RPMI8226 (cell line): ENCODE measurements at places on chromosomes 7 and 10.
A peak's percentile ranks its signal among the peaks of the same experiment; 100 is the strongest.

GRCh38 chr7:138875794-138876193 lies 77.8 kb upstream of the ATP6V0A4 start:
- no peak for DNase-seq

DNA sequence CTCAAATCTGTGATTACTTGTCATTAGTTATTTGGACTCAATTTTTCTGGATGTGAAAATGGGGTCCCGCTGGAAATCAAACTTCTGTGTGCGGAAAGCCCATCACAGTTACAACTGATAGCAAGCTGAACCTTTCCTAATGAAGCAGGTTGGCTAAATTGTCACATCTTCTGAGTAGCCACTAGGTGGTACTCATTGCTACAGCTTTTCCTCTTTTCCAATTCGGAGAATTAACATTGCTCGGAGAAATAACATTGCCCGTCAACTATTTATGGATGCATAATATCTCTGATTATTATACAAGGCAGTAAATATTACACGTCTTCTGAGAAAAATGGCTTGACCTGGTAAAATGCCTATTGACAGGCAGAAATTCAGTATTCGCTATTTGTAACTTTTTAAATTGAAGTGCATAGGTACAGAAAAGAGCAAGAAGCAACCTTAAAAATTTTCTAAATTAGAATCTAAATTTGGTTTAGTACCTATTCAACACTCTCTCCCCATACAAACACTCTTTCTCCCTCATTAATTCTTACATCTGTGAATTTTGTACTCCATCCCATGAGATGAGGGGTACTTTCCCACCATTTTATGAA lies 17.3 kb upstream of the BLOC1S2 start:
- peak; percentile 21 for DNase-seq

GRCh38 chr10:115975506-115975905 lies 297.5 kb downstream of the GFRA1 start:
- DNase-seq: no peak

DNA sequence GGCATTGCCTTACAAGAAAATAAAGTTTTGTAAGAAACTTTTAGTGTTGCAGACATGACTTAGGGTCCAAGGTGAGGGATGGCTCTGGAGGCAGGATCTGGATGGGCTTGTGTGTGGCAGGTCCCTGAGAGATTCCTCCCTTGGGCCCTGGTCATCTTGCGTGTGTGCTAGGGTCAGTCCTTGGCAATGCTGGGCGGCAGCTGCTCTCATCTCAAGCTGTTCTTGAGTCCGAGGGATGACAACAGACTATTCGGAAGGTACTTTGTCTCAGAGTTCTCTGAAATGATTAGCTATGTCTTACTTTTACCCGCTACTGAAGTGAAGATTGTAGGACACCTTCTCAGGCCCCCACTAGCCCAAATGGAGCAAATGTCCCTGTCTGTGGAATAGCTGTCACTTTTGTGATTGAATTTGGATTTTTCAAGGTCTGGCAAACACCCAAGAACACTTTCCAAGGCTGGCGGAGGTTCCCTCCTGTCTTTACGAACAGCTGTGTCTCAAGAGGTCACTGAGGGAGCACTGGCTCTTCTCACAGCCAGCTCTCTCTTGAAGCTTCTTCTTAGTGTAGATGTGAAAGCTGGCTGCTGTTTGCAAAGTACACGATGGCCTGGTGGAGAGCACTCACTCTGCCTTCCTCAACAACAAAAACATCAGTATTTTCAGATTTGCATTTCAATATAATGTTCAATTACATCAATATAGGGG lies 253.6 kb downstream of the STK31 start:
- DNase-seq: peak; percentile 38

- DNase-seq: no peak
Observed at GRCh38 chr7:7924303-7924702, 44.3 kb upstream of the GLCCI1 start.

DNA sequence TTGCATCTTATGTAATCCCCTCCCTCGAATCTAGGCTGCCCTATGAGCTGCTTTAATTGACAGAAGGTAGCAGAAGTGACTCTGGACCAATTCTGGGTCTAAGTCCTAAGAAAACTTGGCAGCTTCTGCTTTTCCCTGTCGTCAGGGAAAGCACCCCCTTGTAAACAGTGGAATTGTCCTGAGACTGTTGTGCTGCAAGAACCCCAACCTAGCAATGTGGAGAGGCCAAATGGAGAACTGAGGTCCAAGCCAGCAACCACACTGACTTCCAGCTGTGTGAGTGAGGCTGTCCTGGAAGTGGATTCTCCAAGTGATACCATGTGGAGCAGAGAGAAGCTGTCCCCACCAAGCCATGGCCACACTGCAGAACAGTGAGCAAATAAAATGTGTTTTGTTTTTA lies 75.5 kb downstream of the ARHGAP22 start:
- DNase-seq: no peak

DNA sequence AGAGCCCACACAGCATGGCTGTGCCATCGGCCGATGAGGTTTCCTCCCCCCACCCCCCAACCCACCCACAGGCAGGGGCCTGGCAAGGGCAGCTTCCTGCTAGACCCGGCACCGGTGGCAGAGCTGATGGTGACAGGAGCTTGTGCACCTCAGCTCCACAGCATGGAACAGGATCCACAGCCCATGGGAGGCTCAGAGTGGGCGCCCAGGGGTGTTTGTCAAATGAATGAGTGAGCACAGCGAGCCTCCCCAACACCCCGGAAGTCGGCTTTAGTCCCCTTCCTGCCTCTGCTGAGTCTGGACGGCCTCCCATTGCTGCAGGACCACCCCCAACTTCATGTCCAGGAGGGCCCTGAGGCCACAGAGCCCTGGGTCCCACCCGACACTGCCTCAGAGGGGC lies 68.9 kb downstream of the PDGFA start:
- no peak for DNase-seq

DNA sequence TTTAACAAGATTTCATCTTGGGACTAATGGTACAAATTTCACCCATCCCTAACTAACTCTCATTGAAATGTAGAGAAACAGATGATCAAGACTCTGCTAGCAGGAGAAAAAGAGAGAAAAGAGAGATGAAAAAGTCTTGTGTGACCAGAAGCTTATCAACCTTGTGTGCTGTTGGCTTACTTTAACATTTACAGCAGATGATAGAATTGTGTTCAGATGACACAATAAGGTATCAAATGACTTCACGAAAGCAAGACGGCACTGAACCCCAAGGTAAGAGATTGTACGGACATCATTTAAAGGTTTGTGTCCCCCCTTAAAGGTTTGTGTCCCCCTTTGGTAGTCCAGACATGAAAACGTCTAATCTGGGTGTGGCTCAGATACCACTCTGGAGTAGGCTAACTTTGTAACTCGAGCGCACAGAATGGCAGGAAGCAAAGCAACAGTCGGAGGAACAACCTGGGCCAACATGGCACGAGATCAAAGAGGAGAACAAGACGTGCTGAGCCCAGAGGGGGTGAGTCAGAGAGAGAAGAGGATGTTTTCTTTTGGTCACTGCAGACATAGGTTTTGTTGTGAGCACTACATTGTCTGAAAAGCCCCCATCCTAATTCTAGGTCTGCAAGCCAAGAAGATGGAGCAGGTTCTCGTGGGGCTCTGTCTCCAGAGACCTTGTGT lies 10.4 kb upstream of the LMBR1 start:
- no peak for DNase-seq

DNA sequence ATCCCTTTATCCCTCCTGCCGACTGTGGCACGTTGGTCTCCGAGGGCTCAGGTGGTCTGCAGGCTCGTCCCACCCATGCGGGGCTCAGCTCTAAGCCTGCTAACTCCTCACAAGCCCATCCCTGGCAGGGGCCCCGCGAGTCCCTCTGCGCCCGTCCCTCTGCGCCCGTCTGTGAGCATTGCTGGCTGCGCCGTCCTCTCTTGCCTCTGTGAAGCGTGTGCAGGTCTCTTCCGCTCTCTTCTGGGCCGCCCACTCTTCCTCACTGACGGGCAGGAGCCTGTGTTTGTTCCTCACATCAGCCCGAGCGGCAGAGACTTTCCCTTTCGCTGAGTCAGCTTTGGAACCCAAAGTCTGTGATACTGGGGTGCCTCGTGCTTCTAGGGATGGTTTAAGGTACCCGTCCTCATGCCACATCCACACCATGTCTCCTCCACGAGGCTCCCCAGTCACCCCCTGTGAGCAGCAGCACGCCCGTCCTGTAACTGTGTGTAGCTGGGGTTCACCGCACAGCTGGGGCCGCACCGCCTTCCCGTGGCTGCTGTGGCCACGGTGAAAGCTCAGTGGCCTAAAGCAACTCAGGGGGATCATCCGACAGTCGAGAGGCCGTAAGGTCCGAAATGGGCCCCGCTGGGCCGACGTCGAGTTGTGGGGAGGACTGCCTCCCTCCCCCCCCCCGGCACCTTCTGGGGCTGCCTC lies 35.5 kb downstream of the ADGRA1 start:
- DNase-seq: peak; percentile 17

DNA sequence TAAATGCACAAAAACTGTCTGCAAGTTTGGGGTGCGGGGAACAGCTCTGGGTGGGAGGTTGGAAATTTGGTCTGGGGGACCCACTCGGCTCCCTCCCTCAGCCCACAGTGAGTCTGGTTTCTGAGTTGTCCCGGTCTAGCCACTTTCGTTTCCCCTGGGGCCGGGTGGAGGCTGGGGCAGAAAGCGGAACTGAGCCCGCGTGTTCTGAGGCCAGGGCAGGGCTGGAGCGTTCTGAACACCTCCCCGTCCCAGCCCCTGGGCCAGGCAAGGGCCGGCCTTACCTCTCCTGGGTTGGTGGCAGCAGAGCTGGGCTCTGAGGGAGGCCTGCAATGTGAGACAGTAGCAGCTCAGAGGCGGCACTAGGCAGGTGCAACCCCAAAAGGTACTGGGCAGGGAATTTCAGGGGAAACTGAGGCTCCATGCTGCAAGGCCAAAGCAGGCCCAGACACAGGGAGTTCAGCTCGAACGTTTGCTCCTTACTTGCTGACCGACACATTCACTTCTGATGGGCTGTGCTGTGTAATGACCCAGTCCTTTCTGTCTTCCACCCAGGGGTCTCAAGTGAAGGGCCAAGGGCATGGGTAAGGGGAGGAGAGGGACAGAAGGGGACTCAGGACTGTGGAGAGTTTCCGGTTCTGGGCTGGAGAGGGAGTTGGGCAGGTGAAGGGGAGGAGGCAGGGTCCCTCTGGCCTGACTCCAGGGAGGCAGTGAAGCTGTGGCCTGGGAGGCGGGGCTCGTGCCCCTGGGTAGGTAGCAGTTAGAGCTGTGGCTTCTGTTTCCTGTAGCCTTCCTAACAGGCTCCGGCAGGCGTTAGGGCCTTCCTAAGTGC lies 3.0 kb downstream of the IRF5 start:
- DNase-seq: peak; percentile 96

GRCh38 chr7:103063895-103064294 lies 10.7 kb downstream of the FBXL13 start:
- DNase-seq: no peak

DNA sequence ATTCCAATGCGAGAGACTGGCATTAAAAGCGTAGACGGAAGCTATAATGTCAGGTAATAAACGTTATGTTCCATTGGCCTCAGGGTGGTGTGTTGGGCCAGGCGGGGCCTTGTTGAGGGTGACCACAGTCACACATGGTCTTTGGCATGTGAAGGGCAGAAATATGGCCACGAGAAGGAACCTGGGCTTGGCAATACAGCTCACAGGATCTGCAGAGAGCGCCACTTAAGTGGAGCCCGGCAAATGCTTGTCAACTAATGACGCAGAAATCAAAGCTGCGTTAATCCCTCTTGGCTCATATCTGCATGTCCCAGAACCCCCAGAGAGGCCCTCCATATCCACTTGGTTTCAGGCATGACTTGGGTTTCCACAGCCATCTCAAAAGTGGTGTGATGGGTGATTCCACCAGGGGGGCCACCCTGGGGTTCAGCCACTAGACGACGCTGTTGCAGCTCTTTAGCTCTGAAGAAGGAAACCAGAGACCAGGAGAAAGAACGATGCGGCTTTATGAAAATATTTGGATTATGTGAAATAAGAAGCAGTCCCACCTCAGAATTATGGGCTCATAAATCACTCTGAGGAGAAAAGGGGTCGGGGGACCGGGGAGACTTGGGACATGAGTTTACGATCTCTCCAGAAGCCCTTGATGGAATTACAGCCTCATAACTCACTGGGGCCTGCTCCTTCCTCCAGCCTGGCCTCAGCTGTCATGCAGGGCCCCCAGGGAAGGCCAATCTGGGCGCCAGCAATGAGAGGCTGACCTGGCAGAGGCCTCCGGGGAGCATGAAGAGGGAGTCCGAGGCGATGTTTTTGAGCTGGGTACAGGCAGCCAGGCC lies 462.5 kb downstream of the PLXNA4 start:
- DNase-seq: no peak

- no peak for DNase-seq
Observed at GRCh38 chr7:84102213-84102612, 92.4 kb downstream of the SEMA3A start.

GRCh38 chr10:8404721-8405120 lies 350.2 kb downstream of the GATA3 start:
- DNase-seq: peak; percentile 73

- no peak for DNase-seq
Observed at GRCh38 chr7:128165927-128166420, 75.1 kb upstream of the LEP start.

DNA sequence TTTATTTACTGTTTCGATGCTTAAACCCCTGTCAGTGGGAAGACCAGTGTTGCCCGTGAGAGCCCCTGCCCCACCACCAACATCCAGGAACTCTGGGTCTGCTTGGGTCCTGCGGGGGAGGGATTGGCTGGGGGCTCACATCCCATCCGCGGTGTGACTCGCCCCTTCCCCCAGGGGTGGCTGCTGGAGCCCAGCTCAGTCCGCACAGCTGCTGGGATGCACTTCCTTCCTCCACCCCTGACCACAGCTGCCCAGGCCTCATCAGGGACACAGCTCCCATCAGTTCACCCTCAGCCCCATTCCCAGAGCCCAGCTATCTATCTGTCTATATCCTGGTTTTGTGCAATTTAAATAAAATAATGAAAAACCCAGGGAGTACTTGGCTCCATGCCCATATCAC lies 54.5 kb downstream of the JAKMIP3 start:
- no peak for DNase-seq

GRCh38 chr7:79317728-79318127 lies 135.7 kb downstream of the MAGI2 start:
- DNase-seq: no peak

DNA sequence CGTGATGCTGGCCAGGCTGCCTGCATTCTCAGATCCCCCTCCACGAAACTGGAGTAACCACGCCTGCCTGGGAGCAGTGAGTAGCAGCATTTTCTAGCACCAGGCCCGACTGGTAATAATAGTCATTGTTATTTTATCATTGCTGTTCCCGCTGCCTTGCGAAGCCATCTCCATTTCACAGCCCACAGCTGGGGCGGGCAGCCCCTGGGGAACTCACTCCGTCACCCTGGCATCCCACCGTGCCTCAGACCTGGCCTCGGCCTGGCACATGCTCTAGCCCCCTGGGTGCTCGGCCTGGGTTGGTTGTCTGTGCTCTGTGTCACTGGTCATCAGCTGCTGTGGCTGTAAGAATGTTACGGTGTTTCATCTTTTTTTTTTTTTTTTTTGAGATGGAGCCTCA lies 57.7 kb upstream of the SH2B2 start:
- no peak for DNase-seq

- no peak for DNase-seq
Observed at GRCh38 chr10:96789571-96790108, 42.5 kb upstream of the LCOR start.

- peak; percentile 78 for DNase-seq
Observed at GRCh38 chr10:102072673-102073527, 7.8 kb downstream of the HPS6 start.
